ENCODE measurements at places on chromosomes 12 and 14.

DNA sequence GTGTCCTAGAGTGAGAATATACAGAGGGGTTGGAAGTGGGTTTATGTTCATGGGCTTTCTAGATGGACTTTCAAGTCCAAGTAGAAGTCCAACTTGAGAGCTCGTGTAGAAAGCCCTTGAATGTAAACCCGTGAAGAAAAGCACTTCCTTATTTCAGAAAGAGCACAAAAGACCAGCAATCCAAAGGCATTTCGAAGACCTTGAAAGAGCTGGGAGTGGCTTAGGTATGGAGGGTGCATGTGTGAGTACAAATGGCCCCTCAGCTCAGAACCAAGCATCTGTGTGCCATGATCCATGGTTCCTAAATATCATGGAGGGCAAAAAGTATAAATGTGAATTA lies 160.7 kb downstream of the ETV6 start:
- no peak for DNase-seq

GRCh38 chr14:71762575-71762974 lies 169.7 kb upstream of the RGS6 start:
- DNase-seq: no peak

DNA sequence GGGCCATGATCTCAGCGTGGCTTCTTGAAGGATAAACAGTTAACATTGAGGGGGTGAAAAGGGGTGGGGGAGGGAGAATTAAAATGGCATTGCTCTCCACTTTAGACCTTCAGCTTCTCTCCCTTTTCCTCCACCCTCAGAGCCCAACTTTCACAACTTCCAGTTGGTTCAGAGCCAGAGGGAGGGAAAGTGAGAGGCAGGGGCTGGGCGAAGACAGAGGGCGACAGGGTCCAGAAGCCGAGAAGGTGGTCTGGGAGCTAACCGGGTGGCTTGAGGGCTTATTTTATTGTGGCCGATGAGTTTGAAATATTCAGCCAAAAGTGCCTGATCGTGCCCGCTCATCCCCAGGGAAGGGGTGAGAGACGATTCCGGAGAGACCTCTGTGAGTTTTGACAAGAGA lies 4.1 kb downstream of the BMP4 start:
- no peak for DNase-seq

DNA sequence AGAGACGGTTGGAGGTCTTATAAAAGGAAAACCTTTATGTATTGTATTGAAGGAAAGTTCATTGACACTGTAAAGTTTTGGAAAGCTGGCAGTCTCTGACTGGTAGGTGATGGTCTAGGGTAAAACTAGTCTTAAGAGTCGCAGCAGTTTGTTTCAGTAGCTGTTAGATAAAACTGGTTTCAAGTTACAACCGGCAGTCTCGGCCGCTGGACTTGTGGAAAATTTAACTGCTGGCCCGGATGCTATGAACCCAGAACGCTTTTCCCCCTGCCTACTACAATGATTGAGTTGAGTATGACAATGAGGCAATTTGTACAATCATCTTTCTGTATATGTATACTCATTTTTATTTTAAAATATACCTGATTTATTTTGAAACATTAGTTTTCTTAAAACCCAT lies 1426.9 kb downstream of the AACS start:
- no peak for DNase-seq

- DNase-seq: no peak
Measured at GRCh38 chr14:51548187-51548586, 103.5 kb upstream of the FRMD6 start.

DNA sequence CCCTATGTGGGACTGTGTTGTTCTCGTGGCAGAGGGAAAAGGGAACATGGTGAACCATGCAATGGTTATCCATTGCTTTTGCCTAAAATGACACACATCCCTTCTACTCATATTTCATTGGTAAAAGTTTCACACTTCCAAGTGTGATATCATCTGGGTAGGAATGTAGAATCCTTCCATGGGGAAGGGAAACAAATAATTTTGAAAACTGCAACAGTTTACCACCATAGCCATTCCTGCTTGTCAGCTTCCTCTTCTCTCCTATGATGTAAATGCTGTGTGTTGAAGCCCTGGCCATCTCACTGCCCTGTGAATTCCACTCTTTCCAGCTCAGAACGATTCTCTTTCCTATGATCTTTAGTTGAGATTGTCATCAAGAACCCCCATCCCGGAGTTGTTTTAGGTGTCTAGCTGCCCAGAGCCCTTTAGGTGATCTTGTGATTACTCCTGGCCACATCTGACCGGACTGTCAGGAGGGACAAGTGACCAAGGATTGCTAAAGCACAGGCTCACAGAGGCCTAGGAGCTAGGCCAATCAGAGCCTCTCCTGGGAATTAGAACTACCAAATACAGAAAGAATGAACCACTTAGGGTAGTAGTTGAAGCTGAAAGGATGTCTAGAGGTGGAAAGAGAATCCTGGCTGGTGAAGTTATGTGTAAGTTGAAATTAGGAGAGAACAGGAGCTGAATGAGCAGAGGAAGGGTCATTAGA lies 84.6 kb downstream of the VCPKMT start:
- no peak for DNase-seq

DNA sequence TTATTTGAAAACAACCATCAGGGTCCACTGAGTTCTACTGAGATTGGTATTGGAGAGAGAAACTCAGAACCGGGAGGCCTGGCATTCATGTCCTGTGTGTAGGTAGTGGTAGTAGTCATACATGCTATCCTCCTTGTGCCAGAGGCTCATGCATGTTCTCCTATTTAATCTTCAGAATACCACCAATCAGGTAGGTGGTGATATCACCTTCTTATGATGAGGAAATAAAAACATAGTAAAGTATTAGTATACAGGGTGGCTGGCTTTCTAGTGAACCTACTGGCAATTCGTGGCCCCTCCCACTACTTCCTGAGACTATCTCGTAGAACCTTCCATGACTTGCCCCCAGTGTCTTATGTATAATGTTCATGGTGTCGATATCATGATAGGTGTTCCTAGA lies 40.5 kb upstream of the EID3 start:
- DNase-seq: no peak

- no peak for DNase-seq
Measured at GRCh38 chr12:7046383-7047105, 14.0 kb upstream of the C1S start.

All from stimulated activated CD8-positive, alpha-beta memory T cell treated with anti-CD3 and anti-CD28 coated beads, Interleukin-7, amount 100 ng/mL, for 1 hour (primary cell).